Stimulated activated CD4-positive, alpha-beta T cell treated with anti-CD3 and anti-CD28 coated beads, Interleukin-2, amount 100 ng/mL, for 24 hours (primary cell): ENCODE measurements at places on chromosomes 5 and 9.

GRCh38 chr9:124593200-124593599, 86.0 kb upstream of the NR5A1 start:
- DNase-seq, result no peak

- no peak for DNase-seq
Measured at GRCh38 chr9:21815643-21816042, 13.2 kb downstream of the MTAP start.

DNA sequence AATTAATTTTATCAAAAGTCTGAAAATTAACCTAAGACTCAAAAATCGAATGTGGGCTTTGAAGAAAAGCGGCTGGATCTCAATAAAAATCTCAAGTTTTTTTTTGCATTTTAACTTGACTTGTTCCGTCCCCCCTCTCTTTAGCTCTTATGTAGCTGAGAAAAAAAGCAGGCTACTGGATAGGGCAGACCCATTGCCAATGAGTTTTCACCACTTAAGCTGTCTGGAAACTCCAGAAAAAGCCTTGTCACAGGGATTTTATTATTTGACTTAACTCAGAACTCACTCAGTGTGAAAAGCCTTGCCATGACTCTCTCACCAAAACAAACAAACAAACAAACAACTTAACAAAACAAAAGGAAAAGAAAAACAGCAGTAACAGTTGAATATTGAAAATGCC, 247.4 kb downstream of the CDH9 start:
- no peak for DNase-seq

DNA sequence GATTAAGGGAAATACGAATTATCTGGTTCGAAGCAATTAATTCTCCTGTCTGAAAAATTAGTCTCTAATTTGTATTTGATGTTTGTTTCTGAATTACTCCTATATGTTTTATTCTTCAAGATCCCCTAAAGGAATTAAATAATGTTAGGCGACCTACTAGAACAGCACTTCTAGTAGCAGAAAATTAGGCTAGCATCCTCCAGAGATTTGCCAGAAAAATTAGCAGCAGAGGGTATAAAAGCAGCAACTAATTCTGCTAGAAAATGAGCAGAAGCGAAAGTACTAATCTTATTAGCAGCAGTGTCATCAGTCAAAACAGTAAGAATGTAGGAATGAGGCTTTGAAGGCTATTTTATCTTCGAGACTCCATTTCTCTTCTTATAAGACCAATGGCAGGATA, 114.3 kb upstream of the PJA2 start:
- no peak for DNase-seq

DNA sequence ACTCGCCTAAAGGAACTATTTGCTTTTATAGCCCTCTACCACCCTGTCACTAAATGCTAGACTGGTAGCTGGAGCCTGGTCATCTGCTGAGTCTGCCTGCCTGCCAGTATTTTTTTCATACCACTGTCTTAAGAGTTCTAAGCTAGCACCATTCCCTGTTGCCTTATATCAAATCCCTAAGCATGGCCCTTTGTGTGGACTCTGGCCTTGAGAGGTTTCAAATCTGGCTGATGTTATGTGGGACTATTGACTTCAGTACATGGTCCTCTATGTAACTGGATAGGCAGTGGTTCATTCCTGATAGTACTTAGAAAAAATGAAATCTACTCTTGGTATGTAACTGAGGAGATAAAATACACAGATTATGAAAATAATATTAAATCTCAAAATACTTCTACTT, 103.5 kb downstream of the PLCXD3 start:
- DNase-seq, result no peak

DNA sequence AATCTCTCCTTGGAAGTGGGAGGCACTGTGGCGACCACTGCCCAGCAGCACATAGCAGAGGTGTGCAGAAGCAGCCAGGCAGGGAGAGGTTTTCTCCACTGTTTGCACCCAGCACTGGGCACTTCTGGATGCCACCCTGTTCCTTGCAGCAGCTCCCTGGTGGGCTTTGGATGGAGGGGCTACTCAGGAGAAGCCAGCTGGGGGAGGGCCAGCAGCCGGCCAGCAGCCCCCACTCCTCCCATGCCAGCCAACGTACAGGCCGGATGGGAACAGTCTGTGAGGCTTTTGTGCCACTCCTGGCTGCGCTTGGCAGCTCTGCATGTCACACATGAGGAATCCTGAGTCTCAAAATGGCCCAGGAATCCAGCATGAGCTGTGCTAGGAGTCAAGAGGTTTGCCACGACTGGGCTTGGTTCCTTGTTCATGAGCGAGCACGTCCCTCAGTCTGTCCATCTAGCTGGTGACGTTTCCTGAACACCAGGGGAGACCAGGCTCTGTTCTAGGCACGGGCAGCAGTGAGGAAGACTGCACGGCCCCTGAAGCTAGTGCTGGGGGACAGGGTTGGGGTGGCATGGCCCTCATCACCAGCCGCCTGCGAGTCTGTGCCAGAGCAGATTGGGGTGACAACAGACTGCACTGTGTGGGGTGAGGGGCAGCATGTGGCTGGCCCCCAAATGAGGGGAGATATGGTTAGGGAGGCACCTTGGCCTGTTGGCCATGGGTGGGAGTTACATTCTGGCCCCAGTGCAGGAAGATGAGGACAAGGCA, 10.1 kb downstream of the PHF2 start:
- no peak for DNase-seq

DNA sequence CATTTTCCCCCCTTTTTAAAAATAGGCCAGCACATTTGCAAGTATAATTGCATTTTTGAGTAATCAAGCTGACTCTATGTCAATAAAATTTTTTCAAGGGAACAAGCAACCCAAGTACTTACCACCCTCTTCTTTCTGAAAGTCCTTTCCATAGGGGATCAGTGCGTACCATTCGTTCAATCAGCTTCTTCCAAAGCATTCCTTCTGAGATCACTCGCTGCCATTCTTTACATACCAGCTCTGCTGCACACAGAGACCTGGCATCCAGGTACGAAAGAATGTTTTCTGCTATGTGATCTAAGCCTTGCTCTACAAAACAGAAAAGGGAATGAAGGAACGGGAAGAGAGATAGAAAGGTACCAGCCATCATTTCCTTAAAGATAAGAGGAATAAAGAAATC, 106.6 kb downstream of the FBXW11 start:
- DNase-seq, result no peak

- DNase-seq, result no peak
Measured at GRCh38 chr9:98894171-98894570, 49.5 kb upstream of the COL15A1 start.

DNA sequence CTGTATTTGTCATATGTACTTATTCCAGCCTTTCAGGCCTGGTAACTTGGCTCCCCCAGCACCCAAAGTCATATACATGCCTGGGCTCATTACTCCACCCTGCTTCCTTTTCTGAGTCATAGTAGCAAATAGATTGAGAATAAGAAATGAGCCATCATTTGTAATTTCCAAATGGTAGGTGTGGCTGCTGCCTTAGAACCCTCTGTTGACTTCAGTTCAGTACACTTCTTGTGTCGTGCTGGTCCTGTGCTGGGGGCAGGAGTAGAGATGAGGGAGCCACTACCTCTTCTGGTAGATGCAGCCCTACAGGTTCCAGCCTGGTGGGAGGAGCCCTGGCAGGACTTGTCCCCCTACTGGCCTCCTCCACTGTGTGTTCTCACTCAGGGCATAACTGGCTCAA, 11.1 kb downstream of the GM2A start:
- DNase-seq, result peak; percentile 36

DNA sequence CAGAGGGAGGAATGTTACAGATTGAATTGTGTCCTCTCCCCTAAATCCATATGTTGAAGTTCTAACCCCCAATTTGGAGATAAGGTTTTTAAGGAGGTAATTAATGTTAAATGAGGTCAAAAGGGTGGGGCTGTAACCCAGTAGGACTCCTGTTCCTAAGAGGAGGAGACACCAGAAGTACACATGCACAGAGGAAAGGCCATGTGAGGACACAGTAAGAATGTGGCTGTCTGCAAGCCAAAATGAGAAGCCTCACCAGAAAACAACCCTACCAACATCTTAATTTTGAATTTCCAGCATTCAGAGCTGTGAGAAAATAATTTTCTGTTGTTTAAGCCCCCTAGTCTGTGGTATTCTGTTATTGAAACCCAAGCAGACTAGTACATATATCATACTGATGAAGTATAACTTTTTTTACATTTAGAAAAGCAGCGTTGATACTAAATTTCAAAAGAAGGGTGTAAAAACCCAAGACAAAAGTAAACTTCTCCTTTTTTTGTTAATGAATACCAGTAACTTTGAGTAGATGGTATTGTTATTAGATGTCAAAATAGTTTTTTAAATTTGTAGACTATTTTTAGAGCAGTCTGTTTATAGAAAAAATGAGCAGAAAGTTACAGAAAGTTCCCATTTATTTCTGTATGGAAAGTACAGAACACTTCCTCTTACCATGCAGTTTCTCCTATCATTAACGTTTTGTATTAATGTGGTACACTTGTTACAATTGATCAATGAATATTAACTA, 25.1 kb downstream of the RNF180 start:
- DNase-seq, result no peak

- DNase-seq, result no peak
Measured at GRCh38 chr9:31302620-31303418, 1081.6 kb upstream of the ACO1 start.

GRCh38 chr5:105034401-105034763, 1471.8 kb upstream of the NUDT12 start:
- DNase-seq, result no peak

- DNase-seq, result no peak
Measured at GRCh38 chr9:129224618-129225489, 46.8 kb upstream of the IER5L start.

DNA sequence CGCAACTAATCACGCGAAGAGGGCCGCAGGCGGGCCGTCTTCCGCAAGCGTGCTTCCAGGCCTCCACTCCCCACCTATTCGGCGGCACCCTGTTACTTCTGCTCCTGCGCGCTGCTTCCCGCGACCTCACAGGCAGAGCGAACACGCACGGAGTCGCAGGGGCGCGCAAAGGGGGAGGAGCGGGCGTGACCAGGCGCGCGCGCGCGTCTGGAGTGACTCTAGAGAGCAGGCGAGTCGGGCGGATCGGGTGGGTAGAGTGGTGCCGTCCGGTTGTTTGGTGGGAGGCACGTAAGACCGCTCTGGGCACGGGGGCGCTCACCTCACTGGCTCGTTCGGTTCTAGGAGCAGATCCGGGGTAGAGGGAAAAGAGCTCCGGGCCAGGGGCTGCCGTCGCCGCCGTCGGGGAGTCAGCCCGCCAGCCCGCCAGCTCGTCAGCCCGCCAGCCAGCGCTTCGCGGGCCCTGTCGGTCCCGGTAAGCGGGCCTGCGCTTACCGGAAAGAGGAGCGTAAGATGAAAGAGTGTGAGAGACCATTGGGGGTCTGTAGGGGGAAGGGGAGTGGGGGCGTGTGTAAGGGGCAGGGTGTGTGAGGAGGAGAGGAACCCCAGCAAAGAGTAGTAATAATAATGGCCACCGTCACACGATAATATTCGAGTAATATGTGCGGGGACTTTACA, at the start of gene CNOT8:
Gene CNOT8, plus strand, starts transcription at position 331 of the 675 bp plus-strand sequence. CDS start 4,652 bp downstream, outside the sequence.
- peak; percentile 97 for DNase-seq

DNA sequence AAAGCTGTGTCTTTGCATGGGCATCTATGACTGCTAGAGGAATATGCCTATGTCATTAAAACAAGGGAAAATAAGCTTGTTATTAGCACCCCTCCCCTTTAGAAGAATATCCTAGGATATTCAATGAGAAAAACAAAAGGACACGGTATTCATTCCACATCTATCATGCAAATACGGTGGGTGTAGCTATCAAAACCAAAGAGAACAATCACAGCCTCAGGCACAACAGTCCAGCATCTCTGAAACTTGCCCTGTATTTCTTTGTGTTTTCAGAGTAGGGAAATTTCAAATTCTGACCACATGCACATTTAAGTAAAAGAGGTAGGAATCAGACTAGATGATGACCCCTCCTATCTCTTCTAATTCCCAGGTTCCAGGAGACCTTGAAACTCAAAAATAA, 209.9 kb downstream of the EFNA5 start:
- no peak for DNase-seq

DNA sequence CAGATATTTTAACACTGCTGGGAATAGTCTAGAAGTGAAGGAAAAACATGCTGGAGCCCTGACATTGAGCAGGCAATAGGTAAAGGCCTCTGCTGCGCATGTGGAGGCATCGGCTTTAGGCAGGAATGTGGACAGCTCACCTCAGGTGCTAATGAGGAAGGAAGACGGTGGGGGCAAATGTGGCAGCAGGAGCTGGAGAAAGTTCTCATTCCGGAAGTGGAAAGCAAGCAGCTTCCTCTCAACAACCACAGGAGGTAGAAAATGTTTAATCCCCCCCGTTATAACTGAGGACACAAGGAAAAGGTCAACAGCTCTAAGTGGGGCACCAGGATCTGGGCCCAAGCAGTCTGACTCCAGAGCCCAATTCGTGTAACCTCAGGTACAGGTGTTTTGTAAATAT, 7.6 kb upstream of the RPS14 start:
- DNase-seq, result no peak

DNA sequence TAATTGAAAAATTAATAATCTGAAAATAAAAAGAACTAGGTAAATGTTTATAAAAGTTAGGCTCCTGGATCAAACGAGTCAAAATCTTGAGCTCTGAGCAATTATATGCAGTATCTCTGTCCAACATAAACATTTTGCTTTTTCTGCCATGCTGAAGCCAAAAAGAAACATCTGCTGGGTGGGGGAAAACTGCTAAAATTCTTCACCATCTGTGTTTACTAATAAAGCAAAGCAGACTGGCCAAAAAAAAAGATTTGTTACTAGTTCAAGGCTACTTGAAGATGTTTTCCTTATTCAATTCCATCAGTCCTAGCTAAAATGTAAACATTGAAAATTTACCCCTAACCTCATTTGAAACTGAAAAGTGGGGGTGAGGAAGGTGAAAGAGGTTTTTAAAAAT, 29.7 kb downstream of the GTF3C4 start:
- DNase-seq, result no peak

DNA sequence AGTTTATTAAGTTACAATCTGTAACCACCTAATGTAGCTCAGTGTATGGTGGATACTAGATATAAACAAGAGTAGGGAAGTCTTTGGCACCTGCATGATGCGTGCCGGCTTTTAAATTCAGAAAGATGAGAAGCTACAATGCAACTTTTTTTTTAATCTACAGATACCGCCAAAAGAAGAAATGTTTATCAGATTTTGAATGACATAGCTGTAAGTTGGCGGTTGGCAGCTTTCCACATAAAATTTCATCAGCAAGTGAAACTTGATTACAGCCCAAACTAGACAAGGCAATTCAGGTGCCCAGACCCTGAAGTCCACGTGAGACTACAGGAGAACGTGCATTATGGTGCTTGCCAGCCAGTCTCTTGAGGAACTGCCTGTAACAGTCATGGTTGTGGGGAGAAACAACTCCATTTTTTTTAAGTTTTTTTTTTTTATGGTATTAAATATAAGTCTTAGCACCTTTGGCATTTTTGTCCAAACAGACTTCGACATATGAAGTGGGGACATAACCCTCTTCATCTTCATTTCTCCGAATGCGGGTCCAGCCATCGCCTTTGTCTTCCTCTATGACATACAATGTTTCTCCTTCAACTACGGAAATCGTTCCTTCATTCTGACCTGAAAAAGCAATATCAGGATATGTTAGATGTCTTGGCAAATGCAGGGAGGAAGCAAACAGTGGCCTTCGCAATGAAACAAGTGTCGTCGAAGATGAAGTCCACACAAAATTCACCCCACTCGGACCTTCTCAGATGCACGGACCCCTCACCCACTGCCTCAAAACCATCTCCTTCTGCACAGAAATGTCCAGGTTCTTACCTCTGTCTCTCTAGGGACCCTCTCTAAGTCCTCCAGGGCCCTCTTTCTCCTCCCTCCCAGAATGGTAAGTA, 60.4 kb downstream of the USP20 start:
- peak; percentile 27 for DNase-seq
